ENCODE measurements at places on chromosomes 6 and 20.

- no peak for DNase-seq
Observed at GRCh38 chr6:27777126-27777525, 135.1 kb downstream of the OR2B2 start.

DNA sequence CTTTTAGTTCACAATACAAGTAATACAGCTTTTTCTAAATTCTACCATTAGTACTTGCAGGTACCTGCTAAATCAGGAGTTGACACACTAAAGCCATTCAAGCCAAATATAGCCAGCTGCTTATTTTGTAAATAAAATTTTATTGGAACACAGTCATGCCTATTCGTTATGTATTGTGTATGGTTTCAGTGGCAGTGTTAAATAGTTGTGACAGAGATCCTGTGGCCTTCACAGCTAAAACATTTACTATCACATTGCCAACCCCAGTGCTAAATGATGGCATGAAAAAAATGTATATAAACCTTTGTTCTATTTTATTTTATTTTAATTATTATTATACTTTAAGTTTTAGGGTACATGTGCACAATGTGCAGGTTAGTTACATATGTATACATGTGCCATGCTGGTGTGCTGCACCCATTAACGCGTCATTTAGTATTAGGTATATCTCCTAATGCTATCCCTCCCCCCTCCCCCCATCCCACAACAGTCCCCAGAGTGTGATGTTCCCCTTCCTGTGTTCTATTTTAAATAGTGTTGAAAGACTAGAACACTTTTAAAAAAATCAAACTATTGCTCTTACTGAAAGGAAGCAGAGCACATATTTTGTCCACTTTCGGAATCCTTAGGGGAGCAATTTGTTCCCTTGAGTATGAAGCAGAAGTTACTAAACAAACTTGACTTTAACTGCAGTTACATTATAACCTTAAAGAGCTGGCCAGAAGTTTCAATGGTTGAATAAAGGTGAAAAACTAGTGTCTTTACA, 115.7 kb downstream of the PRIM2 start:
- no peak for DNase-seq

DNA sequence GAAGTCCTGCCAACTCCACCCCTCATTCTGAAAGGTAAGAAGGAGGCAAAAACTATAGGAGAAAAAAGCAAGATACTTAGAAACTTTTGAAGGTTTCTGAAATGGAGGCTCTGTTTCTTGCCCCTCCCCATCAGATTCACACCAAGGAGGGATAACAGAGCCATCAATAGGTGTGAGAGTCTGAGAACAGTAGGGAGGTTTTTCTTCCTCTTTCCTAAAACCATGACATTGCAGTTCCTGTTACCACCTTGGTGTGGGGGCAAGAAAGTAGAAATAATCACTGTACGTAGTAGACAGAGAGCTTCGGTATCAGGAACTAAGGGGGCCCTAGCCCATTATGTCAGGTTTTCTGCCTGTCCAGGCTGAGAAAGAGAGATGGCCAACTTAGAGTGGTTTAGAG, 333.3 kb upstream of the SYNCRIP start:
- no peak for DNase-seq

DNA sequence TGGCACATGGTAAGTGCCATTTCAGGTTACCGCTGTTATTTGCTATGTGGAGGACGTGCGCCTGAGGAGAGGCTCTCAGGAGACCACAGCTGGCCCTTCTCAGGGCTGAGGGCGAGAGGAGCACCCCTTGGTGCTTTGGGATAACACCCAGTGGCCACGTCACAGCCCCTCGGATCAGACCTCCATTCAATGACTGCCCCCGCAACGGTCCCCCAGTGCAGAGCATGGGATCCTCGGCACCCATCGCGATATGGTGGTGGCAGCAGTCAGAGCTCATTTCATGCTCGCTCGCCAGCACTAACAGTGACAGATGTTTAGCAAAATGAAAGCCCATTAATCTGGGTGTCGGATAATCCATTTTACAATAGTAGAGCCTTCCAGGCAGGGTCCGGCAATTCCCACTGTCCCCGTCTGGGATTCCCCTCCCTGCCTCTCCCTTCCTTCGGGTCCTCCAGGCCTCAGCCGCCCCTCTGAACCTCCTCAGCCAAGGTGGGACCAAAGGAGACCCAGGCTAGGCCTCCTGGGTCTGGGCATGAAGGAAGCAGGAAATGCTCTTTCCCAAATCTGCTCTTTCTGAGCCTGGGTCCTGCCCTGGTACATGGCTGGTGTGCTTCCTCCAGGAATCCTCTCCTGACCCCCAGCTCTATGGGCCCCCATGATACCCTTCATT, 117.1 kb downstream of the GRM4 start:
- DNase-seq = no peak

DNA sequence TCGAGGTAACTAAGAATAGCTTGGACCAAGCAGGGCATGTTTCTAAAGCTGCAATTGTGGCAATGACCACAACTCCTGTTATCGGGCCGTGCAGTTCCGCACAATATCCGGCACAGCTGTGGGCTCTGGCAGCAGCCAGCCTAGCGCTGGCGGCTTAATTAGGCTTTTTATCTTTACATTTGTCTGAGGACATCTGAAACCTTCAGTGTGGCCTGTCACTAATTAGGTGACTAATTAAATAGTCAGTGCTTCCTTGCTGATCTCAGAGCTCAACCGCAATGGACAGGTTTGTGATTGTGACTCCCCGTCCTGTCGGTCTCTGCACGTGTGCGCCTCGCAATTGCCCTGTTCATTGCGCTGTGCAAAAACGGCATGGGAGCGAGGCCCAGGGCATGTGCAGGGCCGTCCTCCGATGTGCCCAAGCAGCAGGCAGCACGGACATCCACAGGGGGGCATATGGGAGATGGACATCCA, 134.8 kb upstream of the INSM1 start:
- no peak for DNase-seq

DNA sequence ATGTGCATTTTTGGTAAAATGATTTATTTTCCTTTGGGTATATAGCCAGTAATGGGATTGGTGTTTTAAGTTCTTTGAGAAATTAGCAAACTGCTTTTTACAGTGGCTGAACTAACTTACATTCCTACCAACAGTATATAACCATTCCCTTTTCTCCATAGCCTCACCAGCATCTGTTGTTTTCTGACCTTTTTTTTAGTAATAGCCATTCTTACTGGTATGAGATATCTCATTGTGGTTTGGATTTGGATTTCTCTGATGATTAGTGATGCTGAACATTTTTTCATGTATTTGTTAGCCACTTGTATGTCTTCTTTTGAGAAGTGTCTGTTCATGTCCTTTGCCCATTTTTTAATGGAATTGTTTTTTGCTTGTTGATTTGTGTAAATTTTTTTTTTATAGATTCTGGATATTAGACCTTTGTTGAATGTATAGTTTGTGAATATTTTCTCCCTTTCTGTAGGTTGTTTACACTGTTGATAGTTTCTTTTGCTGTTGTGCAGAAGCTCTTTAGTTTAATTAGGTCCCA, 42.3 kb downstream of the STK4 start:
- no peak for DNase-seq

DNA sequence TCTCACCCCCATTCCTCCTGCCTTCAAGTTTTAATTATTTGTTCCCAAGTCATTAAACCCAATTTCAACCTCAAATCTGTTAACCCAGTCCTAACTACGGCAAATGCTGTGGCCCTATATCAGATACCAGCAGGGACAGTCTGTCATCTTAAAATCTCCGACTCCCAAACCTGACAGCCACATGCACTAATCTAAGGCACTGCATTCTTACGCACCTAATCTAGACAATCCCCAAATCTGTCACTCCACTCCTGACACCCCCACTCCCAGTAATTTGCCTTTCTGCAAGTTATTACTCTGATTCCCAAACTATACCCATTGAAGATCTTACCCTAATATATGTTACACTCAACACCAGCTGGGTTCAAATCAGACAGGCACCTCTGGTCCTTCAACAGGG, 2.5 kb downstream of the MTCH1 start:
- no peak for DNase-seq

DNA sequence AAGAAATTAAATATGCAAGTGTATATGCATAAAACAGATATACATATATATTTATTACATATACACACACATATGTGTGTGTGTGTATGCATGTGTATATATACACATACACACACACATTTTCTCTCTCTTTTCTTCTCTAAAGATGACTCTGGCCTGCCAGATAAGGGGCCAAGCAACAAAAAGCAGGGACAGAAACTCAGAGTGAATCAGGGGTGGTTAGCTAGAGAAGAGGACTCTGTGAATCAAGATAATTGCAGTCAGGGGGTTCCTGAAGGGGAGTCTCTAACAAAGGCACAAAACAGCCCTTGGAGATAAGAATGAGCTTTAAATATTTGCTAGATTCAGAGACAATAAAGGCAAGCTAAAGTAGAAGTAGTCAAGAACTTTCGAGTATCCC, 650.5 kb downstream of the UTRN start:
- no peak for DNase-seq

DNA sequence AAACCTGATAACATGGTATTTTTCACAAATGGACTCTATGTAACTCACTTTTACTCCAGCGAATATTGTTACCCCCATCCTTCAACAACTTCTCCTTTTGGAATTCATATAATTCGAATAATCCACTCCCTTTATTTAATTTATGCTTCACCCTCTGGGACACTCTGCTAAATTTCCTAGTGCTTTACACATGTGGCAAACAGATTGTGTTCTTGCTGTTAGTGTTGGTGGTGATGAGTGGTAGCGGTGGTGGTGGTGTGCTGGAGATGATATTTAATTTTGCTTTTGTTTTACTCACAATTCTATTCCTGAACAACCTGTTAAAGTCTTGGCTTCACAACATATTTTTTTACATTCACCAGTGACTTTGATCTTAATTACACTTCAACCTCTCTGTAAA, 32.8 kb downstream of the HTR1B start:
- no peak for DNase-seq

GRCh38 chr6:10861086-10861485, 20.8 kb downstream of the GCM2 start:
- DNase-seq = no peak

- DNase-seq = no peak
Observed at GRCh38 chr6:86152546-86152945, 509.9 kb upstream of the SYNCRIP start.

DNA sequence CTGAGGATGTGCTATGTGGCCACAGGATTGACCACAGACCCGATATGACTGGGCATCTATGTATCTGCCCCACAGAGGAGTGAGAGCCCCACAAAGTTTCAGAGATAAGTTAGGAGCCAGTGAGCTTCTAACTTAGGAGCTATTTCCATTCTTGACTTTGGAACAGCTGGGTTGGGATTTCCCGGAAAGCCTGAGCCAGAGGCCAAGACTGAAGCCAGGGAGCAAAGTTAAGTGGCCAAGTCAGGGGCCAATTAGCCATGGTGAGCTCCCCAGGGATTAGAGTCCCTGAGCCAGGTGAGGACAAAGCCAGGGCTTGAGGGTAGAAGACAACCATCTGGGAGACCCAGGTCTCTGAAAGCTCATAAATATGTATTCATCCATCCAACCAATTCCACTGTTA, 143.6 kb downstream of the MAFB start:
- DNase-seq = no peak

DNA sequence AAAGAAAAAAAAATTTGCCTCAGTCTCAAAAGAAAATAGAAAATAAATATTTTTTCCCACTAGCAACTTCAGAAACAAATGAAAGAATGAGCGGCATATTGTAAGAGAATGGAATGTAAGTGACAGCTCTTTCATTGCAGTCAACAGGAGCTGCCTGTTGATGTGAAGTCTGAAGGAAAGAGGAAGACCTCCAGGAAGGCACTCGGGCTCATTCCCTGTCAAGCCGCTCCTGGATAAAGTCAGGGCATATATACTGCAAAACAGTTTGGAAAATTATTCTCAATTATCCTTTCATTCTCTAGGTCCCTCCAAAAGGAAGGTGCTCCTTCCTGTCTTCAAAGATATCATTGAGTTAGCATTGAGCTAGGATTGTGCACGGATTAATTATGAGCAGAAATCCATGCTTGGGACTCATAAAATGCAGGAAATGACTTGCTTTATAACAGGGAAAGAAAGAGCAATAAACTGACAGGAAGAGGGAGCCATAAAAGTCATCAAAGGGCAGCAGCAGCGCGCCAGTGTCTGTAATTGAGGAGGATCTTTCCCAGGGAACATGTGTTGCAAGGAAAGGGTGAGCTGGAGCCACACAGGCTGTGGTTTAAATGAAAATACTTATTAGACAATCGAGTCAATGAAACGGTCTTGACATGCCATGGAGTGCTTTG, 218.2 kb downstream of the C6orf118 start:
- no peak for DNase-seq

DNA sequence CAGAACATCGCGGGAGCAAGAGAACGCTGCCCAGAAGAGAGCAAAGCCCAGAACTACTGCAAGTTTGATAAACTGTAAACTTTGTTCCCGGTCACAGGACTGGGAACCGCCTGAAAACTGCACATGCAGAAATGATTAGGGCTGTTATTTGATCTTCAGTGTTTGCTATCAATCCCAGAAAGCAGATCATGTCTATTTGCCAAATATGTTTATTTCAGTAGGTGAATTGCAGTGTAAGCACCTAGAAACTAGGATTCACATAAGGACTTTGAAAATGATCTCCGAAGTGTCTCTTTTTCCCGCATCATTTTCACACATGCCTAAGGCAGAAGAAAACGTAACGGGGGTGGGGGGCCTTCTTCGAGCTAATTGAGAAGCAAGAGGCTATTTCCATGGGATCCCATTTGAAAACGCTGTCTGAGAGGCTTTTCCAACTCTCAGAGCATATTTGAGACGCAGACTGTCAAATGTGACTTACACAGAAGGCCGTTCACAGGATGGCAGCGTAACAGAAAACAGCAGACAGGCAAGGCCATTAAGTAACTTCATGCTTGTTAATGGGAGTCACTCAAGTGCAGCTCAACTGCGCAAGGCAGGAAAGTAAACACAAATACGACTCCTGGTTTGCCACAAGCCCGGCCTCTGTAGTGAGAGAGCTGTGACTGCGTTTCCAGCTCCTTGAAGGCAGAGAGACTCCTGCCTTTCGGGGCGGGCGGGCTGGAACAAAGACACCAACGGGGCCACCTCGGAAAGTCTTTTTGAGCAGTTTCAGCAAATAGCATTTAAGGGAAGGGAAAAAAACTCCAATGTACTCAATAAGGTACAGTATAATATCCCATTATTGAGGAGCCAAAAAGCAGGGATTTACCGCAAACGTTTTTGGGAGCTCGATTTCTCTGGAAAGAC, 144.7 kb upstream of the ZNF217 start:
- DNase-seq = peak; percentile 41

GRCh38 chr20:43514648-43514999, 7.1 kb downstream of the L3MBTL1 start:
- no peak for DNase-seq

All from smooth muscle cell of the brain vasculature (primary cell).